Testis (tissue), 5 donors: ENCODE measurements at places on chromosomes 7 and 10. TPM values are rescaled to one million over a fixed set of nuclear protein-coding genes. Genes with fewer than 3 reads are reported as not detected.

- DNase-seq, result no peak
These were observed 75.5 kb upstream of the STARD3NL start for GRCh38 chr7:38102507-38102906.

GRCh38 chr7:95840953-95841950, 68.9 kb downstream of the DYNC1I1 start:
- no peak for DNase-seq

DNA sequence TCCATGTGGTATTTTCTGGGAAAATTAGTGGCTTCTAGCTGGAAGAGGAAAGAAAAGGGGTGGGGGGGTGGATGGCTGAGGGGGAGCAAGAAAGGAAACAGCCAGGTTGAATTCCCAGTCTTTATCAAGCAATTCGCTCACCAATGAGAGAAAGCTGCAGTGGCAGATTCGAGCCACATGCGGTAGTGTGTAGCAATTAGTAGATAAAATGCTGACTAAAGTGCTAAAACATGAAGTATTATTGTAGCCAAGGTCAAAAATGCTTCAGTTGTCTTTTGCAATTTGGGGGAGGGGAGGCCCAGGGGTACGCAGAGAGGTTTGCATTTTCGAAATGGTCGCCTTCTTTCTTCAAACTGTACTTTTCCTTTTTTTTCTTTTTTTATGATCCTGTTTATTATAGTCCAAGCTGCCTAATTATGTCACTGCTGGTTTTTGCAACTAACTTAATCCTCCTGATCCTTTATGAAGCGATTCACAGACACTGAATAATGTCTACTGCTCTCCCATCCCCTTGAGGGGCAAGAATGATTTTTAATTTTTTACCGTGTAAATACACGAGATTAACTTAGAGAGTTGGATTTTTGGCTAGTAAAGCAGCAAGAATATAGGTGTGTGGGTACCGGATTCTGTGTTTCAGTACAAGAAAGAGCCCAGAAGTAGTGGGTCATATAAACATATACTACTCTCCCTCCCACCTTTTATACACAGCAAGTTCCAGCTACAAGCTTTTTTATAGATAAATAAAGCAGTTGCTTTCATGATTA, 3.6 kb upstream of the ARID5B start:
- peak; percentile 87 for DNase-seq

DNA sequence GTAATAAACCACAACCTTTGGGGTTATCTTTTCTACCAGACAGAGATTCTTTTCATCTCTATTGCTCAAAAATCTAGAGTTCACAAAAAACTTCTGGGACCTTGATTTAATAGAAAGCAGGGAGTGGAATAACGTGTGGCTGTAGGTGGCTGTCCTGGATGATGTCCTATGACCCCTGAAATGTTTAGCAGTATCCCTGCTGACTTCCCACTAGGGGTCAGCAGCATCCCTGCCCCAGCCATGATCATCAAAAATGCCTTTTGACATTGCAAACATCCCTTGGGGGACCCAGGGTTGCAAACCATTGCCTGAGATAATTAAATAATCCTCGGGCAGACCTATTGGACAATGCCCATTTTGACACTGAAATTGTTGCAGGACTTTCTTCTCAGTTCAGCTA, 177.1 kb downstream of the USP6NL start:
- DNase-seq, result no peak

DNA sequence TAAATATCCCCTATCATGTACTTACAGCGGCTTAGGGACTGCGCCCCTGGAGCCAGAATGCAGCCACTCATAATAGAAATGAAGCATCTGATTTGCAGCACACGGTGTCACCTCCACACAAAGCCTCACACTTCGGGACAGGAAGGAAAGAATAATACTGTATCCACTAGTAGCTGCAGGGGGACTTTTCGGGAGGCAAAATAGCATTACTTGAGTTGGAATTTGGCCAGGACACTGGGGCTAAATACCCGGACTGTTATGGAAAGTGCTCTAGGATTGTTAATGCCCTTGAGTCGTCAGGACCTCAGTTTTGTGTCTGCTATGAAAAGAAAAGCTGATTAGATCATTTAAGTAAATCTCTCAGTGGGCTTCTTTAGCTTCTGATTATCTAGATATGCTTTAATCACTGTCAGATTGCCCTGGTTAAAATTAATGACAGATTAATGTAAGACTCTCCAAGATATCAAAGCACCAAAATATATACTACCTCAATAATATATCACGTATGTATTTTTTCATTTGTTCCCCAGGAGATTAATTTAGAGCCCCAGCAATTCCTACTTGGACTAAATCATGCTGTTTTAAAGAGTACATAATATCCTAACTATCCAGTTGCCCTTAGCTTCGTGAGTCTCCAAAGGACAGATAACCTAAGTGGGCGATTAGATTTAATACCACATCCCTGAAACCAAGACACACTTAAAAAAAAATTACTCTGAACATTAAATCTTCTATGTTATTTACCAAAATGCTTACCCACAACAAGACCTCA, 173.0 kb upstream of the NEBL start:
- no peak for DNase-seq

Gene HGF
- 5.0 TPM for total RNA-seq

- no peak for DNase-seq
These were observed 174.9 kb downstream of the MGMT start for GRCh38 chr10:129641982-129642381.

DNA sequence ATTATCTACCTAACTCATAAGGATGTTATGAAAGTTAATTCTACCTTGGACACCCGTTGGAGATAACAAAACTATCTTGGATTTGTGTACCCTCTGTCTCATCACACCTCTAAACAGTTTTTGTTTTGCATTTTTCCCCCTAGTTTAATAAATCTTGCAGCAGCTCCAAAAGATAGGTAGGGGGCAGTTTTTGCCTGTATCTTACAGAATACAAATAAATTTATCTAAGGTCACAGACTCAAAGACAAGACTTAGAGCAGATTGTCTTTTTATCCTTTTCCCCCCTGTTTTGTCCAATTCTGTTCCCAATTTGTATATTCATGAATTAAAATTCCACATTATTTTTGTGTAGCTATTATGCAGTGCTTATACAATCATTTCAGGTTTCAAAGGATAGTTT, 5.0 kb upstream of the SORCS1 start:
- DNase-seq, result no peak

- DNase-seq, result no peak
These were observed 183.4 kb downstream of the HTR7 start for GRCh38 chr10:90674461-90674860.

DNA sequence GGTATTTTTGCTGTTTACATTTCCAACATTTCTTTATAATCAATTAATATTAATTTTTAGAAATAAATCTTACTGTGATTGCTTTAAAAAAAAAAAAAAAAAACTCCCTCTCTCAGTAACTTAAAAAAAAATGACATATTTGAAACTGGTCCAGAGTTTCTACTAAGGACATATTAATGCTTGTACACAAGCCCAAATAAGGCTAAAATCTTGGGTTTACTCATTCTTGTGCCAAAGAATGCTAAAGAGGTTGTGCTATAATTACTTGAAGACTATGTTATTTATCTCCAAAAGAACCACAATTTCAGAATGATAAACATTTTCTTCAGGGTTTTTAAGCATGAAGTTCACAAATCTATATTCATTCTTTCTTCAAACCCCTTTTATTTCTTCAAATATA, 39.4 kb upstream of the PHF14 start:
- no peak for DNase-seq

DNA sequence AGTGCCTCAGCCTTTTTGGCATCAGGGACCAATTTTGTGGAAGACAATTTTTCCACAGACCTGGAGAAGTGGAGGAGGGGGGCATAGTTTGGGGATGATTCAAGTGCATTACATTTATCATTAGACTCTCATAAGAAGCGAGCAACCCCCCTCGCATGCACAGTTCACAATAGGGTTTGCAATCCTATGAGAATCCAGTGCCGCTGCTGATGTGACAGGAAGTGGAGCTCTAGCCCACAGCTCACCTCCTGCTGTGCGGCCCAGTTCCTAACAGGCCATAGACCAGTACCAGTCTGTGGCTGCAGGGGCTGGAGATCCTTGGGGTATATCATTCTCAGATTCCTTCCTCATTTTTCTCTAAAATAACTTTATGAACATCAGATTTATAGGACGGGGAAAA, 50.8 kb downstream of the ATAD1 start:
- DNase-seq, result no peak

Gene KAZALD1
- 6.4 TPM for total RNA-seq

Gene RBAK
- 9.4 TPM for total RNA-seq

DNA sequence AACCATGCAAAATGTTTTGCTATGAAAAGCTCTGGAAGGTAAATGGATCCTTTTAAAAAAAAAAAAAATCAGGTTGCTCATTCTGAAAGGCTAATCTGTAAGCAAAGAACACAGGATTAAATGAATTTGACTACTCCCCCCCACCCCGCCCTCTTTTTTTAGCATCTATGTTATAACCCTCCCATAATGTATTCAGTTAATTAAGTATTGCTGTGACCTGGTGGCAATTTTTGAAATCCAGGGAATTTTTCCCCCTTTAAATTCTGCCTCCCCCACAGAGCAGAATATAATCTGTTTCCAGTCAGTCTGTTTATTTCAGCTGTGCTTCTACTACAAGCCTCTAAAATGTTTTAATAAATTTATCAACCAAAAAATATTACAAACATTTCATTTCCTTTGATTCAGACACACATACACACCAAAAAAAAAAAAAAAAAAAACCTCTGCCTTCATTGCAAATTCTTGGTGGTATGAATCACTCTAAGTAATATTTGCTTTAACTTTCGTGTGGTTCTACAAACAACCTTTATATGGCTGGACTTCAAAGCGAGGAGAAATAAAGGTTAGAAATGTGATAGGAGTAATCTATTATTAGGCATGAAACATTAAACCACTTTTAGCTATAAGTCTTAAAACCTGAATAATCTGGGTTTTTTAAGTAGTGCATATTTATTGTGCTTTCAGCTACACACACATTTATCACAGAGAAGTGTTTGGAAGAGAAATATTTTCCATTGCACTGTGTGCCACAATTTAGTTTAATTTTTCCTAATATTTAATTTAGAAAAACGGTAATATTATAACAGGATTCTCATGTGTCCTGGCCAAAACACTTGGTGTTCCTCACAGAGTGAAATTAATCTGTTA, 64.4 kb upstream of the ARID5B start:
- DNase-seq, result no peak

- DNase-seq, result peak; percentile 29
These were observed 132.8 kb downstream of the PTPN20 start for GRCh38 chr10:47043928-47044538.

DNA sequence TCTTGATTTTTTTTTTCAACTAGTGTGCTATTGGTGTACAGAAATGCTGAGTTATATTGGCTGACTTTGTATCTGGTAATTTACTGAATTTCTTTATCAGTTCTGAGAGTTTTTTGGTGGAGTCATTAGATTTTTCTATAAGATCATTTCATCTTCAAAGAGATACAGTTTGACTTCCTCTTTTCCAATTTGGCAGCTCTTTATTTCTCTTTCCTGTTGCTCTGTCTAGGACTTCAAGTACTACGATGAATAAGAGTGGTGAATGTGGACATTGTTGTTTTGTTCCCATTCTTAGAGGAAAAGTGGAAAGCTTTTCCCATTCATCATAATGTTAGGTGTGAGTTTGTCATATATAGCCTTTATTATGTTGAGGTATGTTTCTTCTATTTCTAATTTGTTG, 50.2 kb downstream of the LOXL4 start:
- no peak for DNase-seq

DNA sequence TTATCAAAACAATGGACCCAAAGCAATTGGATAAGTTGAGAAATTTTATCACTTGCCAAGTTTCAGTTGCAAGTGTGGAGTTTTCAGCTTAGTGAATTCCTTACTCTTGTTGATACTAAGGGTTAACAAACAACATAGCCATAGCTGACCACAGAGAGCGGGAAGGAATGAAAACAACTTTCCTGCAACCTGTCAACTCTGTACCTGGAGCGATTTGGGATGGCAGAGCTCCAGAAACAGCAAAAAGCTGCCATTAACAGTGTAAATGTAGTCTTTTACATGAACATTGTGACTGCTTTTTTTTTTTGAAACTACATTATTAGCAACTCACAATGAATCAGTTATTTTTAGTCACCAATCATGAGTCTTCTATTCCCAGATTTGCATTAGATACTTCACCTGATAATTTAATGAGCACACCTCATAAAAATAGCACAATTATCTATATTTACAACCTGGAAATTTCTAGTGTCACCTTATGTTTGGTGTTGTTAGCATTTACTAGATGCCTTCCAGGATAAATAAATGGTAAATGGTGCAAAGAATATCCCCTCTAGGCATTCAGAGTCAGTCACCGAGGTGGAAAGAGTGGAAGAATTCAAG, 47.6 kb upstream of the RAPGEF5 start:
- DNase-seq, result no peak

- no peak for DNase-seq
These were observed 12.0 kb upstream of the NRCAM start for GRCh38 chr7:108468246-108468645.

- no peak for DNase-seq
These were observed 810 bp downstream of the OPN4 start for GRCh38 chr10:86655173-86655540.

DNA sequence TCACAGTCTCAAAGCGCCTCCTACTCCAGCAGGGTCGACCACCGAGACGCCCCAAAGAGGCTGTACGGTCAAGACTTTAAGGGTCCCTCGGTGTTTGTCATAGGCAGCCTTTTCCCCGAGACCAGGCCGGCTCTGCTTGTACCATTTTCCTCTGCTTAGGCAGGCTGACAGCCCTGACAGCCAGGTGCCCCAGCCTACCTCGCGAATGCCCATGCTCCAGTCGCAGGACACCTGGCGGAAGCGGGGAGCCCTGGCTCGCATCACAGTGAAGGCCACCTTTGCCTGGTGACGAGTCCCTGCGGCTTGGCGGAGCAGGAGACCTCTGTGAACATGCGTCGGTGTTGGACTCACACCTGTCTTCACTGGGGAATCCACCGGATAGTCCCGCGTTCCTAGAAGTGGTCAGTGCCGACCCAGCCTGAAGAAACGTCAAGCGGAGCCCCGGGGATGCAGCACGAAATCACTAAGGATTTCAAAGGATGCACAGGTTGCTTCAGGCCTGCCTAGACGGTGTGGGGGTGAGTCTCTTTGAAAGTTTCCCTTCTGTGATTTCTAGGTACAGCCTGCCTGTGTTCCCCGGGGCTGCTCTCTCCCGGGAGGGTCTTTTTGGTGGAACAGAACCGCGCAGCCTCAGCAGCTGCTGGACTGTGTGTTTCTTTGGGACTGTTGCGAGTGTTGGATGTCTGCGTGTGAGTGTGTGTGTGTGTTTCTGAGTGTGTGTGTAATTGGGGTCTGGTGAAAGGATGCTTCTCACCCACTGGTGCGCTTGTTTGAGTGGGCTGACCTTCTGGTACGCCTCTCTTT, 30.5 kb upstream of the ZNF273 start:
- no peak for DNase-seq

Gene PTTG1IP2
- total RNA-seq, result 5.8 TPM

- DNase-seq, result no peak
These were observed 71.8 kb upstream of the PPIF start for GRCh38 chr10:79275431-79275851.

Gene ADARB2
- total RNA-seq, result 13.0 TPM

DNA sequence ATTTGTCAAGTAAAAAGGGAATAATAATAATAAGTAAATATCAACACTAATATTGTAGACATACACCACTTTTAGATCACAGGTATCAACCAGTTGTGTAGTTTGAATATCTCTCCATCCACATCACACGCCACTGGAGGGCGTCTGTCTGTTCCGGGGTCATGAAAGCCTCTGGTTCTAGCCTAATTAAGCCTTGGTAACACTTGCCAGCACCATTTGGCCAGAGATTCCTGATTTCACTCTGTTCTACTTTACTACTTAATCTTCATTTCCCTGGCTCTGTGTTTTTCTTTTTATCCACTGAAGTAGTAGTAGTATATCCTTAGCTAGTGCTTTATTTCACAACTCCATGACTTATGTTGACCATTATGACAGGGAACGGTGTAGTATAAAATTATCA, 285.6 kb upstream of the POM121L12 start:
- peak; percentile 73 for DNase-seq
